ENCODE measurements at places on chromosomes 2 and 18.

DNA sequence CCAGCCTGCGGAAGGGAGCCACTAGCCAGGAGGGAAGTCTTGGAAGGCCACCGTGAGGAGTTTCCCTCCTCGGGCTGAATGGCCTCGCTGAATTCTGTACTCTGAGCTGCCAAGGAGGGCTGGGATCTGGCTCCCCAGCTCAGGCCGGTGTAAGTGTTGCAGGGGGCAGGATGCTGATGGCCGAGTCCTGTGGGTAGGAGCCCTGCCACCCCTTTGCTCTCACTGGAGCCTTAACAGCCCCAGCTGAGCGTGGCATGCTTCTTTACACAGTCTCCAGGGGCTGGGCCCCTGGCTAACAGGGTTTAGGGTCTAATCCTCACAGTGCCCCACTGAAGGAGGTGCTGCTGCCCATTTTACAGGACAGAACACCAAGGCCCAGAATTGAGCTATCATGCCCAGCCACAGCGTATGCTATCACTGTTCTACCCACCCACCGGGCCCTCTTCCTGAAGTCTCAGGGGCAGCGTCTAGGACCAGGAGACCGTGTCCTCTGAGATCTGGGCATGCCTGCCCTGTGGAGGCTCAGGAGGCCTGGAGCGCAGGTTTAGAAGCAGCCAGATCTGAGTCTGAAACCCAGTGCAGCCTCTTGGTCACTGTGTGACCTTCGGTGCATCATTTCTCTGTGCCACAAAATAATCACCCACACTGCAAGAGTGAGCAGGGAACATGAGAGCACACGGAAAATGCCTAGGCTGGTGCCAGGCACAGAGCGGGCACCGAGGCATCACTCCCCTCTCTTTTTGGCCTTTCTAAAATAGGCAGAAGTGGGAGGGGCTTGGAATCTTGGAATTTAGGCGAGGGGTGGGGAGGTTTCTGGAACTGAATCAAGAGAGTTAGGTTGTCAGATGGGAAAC is 42.9 kb downstream of the TMEM37 start:
- no peak for DNase-seq

- no peak for DNase-seq
These were observed 236.8 kb downstream of the CAMKMT start for GRCh38 chr2:44598330-44599119.

- no peak for DNase-seq
These were observed 37.0 kb downstream of the EIF4E2 start for GRCh38 chr2:232587512-232587911.

DNA sequence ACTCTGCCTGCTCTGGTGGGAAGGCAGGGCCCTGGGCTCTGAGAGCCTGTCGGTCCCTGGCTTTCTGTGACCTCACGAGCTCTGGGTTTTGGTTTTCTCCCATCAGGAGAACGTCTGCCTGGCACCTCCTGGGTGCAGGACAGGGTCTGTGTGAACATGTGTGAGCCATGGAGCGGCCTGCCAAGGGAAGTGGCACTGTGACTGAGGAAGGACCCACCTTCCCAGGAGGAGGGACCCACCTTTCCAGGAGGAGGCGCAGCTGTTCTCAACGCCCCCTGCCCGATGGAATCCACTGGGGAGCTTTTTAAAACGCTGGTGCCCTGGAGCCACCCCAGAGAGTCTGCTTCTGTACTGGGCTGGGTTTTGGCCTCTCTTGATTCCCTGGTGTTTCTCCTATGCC is 168.7 kb downstream of the GLI2 start:
- no peak for DNase-seq

DNA sequence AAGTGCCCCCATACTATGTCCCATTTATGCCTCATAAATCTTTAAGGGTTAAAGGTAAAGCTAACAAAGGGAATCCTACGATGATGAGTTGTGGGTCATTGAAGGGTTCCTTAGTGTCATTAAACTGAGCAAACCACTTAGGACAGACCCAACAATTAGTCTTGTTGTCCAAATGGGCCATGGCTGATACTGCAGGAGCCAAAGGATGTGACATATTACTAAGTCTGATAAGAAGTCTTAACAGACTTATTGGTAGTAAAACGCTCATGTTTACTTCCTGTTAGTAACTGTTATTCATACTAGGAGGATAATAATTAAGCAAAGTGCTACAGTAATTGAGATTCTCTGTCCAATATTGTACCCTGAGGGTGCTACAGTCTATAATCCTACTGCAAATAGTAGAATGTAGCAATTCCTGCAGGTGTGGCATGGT is 96.8 kb downstream of the PTPN4 start:
- DNase-seq = no peak

DNA sequence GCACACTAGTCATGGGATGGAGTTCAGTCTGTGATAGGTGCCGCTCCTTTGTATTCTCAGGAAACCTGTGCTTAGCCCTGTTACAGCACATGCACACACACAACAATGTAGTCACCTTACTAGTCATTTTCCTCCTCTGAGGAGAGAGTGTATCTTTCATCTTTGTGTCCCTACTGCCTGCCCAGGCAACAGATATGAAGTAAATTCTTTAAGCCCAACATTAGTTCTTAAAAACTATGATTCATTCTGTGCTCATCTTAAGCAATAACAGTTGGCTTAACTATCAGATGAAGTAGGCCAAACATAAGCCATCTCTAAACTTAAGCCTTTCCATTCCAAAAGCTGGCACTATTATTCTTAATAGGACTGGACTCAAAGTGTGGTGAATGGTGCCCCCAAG is 186.5 kb downstream of the LNPK start:
- DNase-seq = no peak

GRCh38 chr2:207762146-207762545 is 7.6 kb downstream of the FZD5 start:
- no peak for DNase-seq

DNA sequence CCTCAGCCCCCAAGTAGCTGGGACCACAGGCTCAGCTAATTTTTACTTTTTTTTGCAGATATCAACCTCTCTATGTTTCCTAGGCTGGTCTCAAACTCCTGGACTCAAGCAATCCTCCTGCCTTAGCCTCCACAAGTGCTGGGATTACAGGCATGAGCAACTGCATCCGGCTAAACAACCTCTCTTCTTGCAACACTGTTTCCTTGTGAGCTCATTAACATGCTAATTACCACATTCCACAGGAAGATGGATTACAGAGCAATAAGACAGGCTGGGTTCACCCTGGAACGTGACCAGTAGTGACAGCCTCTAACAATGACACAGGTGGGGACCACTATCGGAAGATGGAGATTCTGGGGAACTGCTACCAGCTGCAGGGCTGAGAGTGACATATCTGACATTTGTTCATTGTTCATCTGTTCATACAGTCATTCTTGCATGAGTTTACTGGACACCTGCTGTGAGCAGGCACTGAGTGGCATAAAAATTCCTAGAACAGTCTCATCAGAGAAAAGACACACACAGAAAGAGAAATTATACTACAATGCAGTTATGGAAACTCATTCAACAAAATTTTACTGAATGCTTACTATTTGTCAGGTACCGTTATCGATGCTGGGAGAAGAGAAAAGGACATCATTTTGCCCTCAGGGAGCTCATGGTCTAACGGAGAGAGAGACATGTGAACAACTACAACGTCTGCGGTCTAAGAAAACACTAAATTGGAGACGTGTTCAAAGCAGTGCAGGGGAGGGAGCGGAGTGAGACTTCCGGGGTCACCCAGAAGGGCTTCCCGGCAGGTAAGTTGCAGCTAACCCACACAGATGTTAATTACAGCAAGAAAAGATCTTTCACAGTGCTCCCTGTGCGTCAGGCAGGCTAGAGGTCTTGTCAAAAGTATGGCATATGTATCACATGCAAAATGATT is 37.6 kb downstream of the PROC start:
- DNase-seq = no peak

DNA sequence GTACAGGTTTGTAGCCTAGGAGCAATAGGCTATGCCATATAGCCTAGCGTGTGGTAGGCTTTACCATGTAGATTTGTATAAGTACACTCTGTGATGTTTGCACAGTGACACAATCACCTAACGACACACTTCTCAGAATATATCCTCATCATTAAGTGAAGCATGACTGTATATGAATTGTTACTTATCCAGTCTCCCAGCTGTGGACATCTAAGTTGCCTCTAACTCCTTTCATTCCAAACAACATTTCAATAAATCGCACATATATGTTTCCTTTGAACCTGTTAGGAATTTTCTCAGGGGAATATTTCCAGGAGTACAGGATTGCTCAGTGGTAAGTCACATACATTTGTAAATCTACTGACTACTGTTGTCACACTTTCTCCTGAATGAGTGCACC is 90.0 kb downstream of the ARHGAP15 start:
- no peak for DNase-seq

DNA sequence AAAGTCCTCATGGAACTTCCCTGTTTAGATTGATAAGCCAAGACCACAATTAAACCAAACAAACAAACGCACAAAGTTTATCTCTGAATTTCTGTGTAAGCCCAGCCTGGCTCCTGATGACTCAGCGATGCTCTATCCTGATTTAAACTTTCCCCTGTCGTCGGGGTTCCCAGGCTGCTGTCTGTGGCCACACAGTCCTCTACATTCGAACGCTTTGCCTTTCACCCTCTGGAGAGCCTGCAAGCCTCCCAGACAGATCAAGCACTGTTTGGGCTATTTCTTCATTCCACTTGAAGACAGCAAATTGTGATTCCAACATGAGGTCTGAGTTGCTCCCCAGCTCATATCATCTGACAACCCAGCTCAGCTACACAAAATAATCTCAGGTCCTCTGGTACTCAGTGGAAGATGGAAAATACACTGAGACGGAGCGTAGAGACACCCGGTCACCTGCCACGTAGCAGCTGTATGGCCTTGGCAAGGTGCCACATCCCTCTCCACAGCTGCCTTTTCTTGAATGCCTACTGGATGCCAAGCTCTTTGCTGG is 51.2 kb downstream of the CYRIA start:
- no peak for DNase-seq

Data from brain pericyte (primary cell).